ENCODE measurements at places on chromosomes 7 and 10.

DNA sequence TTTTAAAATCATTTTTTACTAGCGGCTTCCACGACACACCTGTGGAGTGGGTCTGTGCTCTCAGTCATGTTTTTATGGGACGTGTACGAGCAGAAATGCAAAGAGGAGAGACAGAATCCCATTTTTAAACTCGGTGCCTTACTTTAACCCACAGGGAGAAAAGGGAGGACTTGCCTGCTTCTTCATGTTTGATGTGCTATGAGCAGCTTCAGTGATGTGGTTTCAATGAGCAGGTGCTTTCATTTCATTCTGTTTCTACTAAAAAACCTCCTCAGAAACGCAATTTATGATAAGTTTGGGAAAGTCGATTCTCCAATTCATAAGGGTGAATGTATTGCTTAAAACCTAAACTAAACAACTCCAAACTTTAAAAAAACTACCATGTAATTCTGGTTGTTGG is 537.2 kb downstream of the GATA3 start:
- no peak for DNase-seq

DNA sequence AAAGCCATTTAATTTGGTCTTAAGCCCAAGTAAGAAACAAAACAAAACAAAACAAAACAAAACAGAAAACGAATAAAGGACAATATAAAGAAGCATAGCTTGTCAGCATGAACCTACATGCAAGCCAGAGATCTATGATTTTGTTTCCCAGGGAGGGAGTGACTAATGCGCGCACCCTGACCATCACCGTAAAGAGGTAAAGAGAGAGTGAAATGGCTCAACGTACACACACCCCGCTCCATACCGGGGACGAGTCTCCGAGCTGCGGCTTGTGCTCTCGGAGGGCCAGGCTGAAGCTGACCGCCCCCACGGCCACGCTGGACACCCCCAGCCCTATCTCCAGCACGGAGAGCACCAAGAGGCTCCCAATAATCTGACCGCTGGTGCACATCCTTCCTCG is 1.1 kb downstream of the TMEM196 start:
- no peak for DNase-seq

GRCh38 chr7:35982600-35982999 is 170.5 kb upstream of the EEPD1 start:
- DNase-seq, result no peak

- no peak for DNase-seq
Observed at GRCh38 chr10:59505926-59506325, 143.6 kb upstream of the FAM13C start.

- DNase-seq, result no peak
Observed at GRCh38 chr10:62098278-62099121, 170.1 kb downstream of the RTKN2 start.
